Fibroblast of skin of scalp (primary cell): ENCODE measurements at places on chromosomes 5 and 9.

DNA sequence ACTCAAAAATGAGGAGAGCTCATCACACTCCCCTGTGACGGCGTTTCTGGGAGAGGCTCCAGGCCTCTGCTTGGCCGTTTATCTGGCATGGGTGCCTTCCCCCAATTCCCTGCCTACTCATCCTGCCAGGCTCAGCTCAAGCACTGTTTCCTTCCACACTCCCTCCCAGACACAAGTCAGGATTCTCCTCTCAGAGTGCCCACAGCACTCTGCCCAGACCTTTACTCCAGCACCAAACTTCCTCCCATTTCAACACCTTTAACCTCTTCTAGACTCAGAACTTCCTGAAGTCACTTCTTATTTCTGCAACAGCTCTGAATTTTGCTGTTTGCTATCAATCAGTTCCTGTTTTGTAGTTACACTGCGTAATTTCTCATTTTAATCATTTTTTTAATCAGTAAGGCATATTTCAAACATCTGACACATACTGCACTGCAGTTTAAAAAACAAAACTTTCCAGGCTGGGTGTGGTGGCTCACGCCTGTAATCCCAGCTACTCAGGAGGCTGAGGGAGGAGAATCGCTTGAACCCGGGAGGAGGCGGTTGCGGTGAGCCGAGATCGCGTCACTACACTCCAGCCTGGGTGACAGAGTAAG, 16.0 kb downstream of the TRMO start:
- DNase-seq = no peak

GRCh38 chr5:133470841-133471240, 141.5 kb downstream of the FSTL4 start:
- DNase-seq = no peak

DNA sequence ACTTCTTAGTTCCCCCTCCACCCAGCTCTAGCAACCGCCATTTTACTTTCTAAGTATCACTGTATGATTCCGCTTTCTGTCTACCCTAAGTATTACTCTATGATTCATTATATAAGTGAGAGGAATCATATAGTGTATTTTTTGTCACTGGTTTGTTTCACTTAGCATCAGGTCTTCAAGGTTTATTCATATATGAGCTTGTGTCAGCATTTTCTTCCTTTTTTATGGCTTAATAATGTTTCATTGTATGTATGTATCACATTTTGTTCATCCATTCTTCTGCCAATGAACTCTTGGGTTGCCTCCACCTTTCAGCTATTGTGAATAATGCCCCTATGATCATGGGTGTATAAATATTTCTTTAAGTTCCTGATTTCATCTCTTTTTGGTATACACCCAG, 222.8 kb downstream of the SNCAIP start:
- DNase-seq = no peak

- DNase-seq = no peak
Observed at GRCh38 chr5:65707663-65708062, 14.2 kb downstream of the SGTB start.
